ENCODE measurements at places on chromosomes 7 and 10. TPM values are rescaled to one million over a fixed set of nuclear protein-coding genes. Genes with fewer than 3 reads are reported as not detected.
A peak's percentile ranks its signal among the peaks of the same experiment; 100 is the strongest.

DNA sequence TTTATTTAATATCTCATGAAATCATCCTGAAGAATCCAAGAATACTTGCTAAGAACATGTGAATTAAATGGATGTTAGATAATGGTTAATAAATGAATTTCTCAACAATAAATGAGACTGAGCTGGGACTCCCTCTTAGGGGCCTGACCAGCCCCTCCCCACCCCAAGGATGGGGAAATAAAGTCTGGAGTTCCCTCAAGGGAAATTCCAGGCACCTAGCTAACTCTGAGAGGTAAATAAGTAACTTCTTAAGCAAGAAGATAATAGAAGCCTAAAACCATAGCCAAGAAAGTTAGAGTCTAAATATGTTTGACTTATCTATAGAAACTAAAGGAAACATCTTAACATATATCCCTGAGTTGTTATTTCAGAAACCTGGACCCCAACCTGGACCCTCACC is 32.2 kb upstream of the PPP1R9A start:
- no peak for DNase-seq

DNA sequence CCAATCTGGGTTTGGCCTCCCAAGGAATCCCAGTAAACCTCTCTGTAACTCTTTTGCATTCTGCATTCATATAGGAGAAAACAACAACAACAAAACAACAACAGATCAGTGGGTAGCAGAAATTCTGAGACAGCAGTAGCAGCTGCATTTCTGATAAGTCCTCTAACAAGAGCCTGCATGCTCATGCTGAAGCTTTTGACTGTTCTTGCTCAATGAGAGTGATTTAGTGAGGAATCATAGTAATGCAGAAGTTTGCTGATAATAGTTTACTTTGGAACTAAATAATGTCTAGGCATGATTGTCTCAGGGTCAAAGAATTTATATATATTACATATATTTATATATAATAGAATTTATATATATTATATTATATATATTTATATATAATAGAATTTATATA is 35.2 kb downstream of the BMPER start:
- DNase-seq = no peak

- peak; percentile 70 for DNase-seq
Observed at GRCh38 chr7:47266131-47266706, 315.7 kb downstream of the TNS3 start.

DNA sequence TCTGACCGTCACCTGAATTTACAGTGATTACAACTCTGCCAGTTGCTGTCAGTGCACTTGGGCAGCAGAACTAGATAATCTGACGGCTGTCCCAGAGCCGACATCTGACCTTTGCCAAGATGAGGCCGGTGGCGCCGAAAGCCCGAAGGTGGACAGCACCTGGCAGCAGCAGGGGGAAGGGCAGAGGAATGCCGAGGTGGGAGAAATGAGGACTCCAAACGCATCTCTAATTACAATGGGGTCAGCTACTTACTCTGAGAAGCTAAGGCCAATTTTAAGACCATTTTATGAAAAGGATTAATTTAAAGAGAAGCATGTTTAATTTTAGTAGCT is 33.8 kb downstream of the TRIM8 start:
- DNase-seq = no peak

GRCh38 chr7:87853237-87853864 is 22.8 kb downstream of the SLC25A40 start:
- no peak for DNase-seq

DNA sequence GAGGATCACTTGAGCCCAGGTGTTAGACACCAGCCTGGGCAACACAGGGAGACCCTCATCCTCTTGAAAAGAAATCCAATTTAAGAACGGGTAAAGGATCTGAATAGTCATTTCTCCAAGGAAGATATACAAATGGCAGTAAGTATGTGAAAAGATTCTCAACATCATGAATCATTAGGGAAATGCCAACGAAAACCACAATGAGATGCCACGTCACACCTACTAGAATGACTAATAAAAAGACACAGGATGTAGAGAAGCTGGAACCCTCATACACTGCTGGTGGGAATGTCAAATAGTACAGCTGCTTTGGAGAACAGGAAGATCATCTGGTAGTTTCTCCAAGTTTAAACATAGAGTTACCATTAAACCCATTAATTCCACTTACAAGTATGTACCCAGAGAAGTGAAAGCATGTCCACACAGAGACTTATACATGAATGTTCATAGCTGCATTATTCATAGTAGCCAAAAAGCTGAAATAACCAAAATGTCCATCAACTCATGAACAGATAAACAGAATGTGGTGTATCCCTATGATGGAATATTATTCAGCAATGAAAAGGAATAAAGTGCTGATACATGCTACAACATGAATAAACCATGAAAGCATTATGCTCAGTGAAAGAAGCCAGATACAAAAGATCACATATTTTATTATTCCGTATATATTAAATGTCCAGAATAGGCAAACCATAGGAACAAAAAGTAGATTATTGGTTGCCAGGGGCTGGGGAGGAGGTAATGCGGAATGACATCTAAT is 13.1 kb upstream of the ZMIZ2 start:
- no peak for DNase-seq

GRCh38 chr10:33483124-33483815 is 148.8 kb upstream of the NRP1 start:
- DNase-seq = no peak

Gene BUB3
- 182 TPM for total RNA-seq

Gene SPDYE11
- not detected for total RNA-seq

DNA sequence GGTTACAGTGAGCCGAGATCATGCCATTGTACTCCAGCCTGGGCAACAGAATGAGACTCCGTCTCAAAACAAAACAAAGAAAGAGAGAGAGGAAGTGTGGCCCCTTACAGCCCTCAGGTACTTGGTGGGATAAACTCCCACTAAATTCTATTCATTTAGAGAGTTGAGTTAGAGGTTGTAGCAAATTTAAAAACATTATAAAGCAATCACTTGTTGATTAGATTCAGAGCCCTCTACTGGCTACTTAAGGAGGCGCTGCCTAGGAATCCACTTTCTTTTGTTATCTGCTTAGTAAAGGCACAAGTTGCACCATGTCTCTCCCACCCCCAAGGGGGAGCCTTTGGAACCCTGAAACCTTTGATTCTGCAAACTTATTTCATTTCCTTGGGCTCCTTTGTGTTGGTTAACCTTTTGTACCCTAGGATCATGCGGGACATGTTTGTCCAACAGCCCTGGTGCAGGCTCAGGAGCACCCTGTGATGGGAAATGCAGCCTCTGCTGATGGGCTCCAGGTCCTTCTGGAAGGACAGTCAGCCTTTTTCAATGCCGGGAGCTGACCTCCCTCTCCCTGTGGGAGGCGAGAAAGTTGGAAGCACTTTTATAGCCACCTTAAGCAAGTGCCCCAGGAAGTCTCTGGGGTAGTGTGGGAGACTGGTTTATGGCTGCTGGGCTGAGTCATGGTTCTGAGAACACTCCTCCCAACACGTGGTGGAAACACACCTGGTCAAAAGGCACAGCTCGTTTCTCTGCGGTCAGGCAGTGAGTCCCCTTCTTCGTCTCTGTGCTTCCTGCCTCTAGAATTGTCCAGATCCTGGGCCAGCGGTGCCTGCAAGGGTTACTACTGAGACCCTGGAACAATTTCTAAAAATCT is 2.3 kb downstream of the HKDC1 start:
- DNase-seq = peak; percentile 48

- no peak for DNase-seq
Observed at GRCh38 chr10:3893901-3894563, 109.0 kb upstream of the KLF6 start.

GRCh38 chr7:134108802-134109201 is 18.3 kb upstream of the LRGUK start:
- no peak for DNase-seq

DNA sequence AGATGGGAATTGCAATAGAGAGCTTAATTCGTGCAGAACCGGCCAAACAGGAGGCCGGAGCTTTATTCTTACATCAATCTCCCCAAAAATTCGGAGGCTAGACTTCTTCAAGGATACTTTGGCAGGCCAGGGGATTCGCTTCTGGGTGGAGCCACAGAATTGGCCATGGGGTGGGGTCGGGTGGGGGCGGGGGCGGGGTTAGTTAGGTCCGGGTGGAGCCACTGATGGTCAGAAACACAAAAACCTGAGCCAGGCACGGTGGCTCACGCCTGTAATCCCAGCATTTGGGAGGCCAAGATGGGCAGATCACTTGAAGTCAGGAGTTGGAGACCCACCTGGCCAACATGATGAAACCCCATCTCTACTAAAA is 87.5 kb downstream of the SEPTIN14 start:
- DNase-seq = no peak

- no peak for DNase-seq
Observed at GRCh38 chr10:21637795-21638194, 103.8 kb downstream of the MLLT10 start.

DNA sequence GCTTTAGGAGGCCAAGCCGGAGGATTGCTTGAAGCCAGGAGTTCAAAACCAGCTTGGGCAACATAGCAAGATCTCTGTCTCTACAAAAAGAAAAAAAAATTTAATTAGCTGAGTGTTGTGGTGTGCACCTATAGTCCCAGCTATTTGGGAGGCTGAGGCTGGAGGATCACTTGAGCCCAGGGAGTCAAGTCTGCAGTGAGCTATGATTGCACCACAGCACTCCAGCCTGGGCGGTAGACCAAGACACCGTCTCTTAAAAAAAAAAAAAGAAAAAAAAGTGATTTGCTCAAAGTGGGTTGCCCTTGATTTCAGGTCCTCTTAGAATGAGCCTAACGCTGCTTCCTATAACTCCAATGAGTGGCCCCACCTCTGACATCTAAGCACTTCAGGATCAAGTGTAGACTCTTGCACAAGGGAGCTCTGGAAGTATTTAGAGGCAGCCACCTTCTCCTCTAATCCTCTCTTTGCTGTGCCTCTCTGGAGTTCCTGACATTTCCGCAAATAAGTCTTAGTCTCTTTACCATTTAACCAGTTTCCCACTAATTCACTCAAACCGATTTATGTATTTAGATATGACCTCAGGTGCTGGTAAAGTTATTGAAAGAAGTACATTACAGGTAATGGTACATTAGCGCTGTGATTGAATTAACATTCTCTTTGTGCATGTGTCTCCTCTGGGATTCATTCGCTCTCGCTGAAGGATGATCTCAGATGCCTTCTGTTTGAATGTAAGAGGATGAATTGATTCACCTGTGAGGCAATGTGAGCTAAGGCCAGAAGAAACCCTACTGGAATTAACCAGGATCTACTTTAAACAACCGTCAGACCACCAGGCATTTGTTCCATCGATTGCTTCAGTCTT is 60.8 kb upstream of the CELF2 start:
- no peak for DNase-seq

GRCh38 chr10:131099028-131099726 is 212.3 kb downstream of the TCERG1L start:
- no peak for DNase-seq

Gene OR2A5
- not detected for total RNA-seq

- no peak for DNase-seq
Observed at GRCh38 chr10:12665501-12665900, 316.2 kb downstream of the CAMK1D start.

- DNase-seq = no peak
Observed at GRCh38 chr10:66637273-66638036, 288.4 kb upstream of the LRRTM3 start.

Gene MINDY3
- 21.5 TPM for total RNA-seq

GRCh38 chr7:141271451-141271850 is 197.6 kb downstream of the TMEM178B start:
- no peak for DNase-seq

Gene DUS4L
- 13.2 TPM for total RNA-seq

GRCh38 chr10:3482200-3482993 is 302.6 kb downstream of the KLF6 start:
- no peak for DNase-seq

Gene PPA1
- 179 TPM for total RNA-seq

Gene EGR2
- 14.2 TPM for total RNA-seq

DNA sequence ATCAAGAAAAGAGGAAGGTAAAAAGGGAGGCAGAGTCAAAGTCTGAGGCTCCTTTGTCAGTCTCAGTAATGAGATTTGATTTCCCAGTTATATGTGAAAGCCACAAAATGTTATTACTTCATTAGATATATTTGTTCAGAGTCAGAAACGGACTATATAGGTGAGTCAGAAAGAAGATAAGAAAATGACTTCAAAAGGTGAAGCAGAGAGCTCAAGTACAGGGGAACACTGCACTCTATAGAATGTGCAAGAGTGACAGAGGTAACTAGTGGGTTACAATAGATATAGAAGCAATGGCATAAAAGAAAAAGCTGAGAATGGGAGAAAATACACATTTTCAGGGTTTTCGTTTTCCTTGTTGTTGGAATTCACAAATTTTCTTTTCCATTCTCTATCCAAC is 43.3 kb downstream of the DGKB start:
- no peak for DNase-seq

DNA sequence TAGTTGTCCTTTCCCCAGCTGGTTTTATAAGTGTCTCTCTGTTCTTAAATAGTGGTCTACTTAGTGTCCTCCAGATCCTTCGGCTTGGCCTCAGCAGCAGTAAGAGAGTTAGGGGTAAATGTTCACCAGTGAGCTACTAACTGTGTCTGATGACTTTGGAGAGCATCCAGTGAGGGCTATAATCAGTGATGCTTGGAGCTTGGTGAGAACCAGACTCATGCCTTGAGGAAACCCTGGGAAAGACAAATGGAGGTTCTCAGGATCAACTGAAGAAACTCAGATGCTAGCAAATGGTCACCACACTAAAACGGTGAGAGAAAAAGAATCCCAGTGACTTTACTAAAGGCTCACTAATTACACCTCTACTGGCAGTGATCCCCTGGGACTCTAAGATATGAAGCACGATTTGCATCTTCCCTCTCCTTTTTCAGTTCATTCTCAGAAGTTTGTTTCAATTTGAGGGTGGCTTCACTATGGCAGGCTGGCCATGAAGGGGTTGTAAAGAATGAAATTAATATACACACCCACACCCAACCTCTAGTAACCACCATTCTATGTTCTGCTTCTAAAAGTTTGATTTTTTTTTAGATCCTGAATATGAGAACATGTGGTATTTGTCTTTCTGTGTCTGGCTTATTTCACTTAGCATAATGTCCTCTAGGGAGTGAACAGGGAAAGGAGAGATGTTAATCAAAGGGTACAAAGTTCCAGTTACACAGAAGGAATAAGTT is 177.9 kb downstream of the PDE1C start:
- DNase-seq = no peak

Gene UBE3C
- total RNA-seq = 46.8 TPM

Gene PTEN
- total RNA-seq = 52.5 TPM

- no peak for DNase-seq
Observed at GRCh38 chr10:6048281-6049030, 13.7 kb downstream of the IL2RA start.

- DNase-seq = no peak
Observed at GRCh38 chr7:92052684-92053083, 81.6 kb downstream of the CYP51A1 start.

DNA sequence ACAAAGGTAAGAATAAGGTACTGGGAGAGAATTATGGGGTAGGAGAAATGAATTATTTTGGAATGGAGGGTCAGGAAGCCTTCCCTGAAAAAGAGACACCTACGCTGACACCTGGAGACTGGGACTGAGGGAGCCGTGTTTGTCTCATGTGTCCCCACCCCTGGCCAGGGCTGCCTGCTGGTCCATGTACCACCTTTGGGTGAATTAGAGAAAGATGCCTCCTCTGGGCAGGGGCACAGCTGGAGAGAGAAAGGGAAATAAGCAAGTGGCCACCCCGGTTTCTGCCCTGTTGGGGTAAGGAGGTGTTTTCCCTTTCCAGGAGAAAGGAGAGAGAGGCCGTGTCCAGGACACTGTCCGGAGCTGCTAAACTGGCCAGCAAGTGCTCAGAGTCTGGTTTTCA is 21.8 kb downstream of the UBTD1 start:
- DNase-seq = no peak
